ENCODE measurements at places on chromosomes 5 and 9. TPM values are rescaled to one million over a fixed set of nuclear protein-coding genes. Genes with fewer than 3 reads are reported as not detected.

The ANKRD20A1 gene
- total RNA-seq: 1.7 TPM

The PRR7 gene
- total RNA-seq: 1.7 TPM

The TRIM14 gene
- total RNA-seq: 82.5 TPM

The CCDC171 gene
- total RNA-seq: 2.9 TPM

The SPATA6L gene
- total RNA-seq: 16.3 TPM

The NMRK1 gene
- total RNA-seq: 38.5 TPM

The DNAJC21 gene
- 49.4 TPM for total RNA-seq

The FAM153A gene
- 3.7 TPM for total RNA-seq

The PRSS3 gene
- total RNA-seq: 0.65 TPM

The MYMK gene
- not detected for total RNA-seq

The ECM2 gene
- 9.4 TPM for total RNA-seq

The CDKN2B gene
- total RNA-seq: 17.9 TPM

The GMCL2 gene
- total RNA-seq: not detected

The OTP gene
- total RNA-seq: not detected

The ZFP37 gene
- total RNA-seq: 1.1 TPM

The DAB2IP gene
- 54.1 TPM for total RNA-seq

The THG1L gene
- 11.3 TPM for total RNA-seq

The TICAM2 gene
- 5.8 TPM for total RNA-seq

The OCLN gene
- 121 TPM for total RNA-seq

The IL4 gene
- not detected for total RNA-seq

The SOX30 gene
- total RNA-seq: not detected

The PCDHB5 gene
- 1.8 TPM for total RNA-seq

The SLCO6A1 gene
- total RNA-seq: not detected

All from lower lobe of right lung (tissue), 2 donors.